ENCODE measurements at places on chromosomes 5 and 9.

- no peak for DNase-seq
These were observed 29.3 kb downstream of the POLR1E start for GRCh38 chr9:37514999-37515398.

DNA sequence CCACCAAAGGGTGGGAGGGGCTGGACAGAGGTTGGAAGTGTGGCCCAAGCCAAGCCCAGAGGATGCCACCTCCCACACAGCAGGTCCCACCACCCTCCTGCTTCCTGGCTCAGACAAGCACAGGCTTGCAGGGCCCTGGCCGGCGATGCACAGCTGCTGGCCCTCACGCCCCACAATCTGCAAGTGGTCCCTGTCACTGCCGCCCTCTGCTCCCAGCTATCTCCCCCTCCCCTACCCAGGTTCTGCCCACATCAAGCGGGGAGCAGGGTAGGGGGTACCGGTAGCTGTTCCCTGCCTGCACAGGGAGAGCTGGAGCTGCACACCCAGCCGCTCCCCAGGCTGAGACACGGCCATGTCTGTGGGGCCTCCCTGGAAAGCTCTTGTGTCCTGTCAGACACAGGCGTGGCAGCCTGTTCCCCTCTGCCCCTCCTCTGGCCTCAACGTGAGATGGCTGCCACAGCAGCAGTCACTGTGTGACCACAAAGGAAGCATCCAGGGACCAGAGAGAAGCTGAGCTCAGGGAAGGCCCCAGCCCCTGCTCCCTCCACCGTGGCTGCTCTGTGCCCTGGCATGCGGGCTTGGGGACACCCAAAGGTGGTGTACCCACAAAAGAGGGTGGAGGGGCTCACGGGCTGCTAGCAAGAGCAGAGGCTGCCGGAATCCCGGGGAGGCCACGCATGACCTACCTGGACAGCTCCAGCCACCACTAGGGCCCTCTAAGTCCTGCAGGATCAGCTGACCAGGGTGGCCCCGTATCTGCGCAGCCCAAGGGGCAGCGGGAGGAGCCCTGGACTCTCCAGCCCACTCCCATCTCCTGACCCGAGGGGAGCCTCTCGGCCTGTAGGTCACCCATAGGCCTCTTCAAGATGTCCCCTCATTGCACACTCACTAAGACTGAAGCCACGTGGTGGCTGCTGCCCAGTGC is 10.9 kb upstream of the ZDHHC11 start:
- no peak for DNase-seq

DNA sequence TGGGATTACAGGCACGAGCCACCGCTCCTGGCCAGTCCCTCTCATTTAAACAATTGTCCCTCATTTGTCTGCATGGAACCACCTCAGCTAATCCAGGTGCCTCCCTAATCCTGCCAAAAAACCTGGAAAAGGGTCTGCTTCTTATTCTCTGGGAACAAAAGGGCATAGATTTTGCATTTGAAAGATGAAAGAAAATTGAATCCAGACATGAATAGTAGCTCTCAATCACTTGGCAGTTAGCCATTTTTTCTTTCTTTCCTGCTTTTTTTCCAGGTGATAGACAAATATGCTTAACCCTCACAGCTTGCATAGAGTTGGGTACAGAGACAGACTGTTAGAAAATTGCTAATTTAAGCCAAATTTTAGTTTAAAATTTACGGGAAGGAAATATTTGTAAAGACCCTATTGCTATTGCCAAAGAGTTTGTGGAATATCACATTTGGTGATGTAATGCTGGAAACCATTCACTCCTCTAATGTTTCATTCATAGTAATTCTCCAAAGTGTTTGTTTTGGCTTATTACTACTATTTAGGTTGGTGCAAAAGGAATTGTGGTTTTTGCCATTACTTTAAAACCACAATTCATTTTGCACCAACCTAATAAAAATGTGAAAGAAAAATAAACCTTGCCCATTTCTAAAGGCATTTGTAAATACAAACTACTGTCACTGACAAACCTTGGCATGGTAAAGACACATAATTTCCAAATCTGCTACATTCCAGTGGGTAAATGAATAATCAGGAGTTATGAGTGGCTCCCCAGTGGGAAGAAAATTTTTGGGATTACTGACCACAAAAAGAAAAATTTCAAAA is 80.5 kb upstream of the JAK2 start:
- no peak for DNase-seq

- no peak for DNase-seq
These were observed 16.4 kb upstream of the ZNF474 start for GRCh38 chr5:122112733-122113558.

GRCh38 chr5:137933491-137933911 is 44.2 kb downstream of the PKD2L2 start:
- no peak for DNase-seq

DNA sequence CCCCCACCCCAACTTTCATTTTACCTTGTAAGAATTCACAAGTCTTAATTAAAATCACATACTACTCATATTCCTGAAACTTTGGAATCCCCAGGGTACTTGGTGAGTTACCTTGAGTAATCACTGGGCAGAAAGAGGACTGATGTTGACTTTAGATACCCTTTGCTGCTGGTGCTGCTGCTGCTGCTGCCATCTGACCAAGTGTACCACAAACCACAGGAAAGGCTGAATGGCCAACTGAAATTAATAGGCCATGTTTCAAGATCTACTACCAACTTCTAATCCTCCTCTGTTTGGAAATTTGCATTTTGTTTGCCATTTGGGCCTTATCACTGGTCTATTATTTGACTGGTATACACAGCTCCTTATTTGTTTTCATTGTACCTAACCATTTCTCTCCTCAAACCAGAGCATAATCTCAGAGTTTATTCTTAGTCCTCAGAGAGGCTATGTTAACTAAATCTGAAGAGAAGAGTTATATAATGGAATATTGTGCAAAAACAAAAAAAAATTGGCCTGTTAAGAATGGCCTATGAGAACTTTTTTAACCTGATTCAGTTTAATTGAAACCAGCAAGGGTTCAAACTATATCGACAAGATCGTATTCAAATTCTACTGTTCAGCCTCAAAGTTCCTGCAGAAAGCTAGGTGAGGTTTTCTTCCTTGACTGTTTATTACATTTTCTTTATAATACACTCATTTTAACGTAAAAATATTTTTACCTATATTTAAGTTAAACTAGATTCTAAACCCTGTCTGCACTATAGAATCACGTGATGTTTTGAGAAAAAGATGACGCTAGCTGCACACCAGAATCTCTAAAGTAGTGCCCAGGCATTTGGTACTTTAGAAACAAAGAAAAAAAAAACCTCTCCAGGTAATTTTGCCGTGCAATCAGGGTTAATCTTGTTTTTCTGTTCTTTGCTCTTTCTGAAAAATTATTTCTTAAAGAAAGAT is 13.1 kb downstream of the SELENOP start:
- no peak for DNase-seq

DNA sequence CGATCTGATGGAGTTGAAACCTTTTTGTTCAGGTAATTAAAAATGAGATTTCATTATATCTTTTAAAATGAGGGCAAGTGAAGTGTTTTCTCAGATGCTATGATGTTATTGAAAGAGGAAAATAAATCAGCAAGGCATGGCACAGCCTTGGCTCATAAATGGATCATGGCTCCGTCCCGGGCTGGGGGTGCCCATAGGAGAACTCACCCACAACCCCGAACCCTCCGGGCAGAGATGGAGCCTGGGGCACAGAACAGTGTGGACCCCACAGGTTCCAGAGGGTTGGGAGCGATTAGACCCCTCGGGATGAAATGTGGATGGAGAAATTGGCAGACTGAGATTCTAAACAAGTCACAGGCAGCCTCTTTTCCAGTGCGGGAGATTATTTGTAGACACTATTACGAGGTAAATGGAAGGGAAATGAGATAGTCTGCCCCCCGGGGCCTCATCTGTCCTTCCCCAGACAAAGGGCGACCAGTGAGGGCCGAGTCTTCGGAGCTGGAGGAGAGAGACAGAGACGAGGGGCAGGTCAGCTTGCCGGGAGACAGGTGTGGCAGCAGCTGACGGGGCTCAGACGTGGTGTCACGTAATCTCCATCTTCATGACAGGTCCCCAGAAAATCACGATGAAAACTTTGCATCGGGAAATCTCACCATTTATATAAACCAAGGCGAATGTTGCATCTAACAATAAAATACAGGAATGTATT is 33.7 kb downstream of the NDUFS6 start:
- no peak for DNase-seq

DNA sequence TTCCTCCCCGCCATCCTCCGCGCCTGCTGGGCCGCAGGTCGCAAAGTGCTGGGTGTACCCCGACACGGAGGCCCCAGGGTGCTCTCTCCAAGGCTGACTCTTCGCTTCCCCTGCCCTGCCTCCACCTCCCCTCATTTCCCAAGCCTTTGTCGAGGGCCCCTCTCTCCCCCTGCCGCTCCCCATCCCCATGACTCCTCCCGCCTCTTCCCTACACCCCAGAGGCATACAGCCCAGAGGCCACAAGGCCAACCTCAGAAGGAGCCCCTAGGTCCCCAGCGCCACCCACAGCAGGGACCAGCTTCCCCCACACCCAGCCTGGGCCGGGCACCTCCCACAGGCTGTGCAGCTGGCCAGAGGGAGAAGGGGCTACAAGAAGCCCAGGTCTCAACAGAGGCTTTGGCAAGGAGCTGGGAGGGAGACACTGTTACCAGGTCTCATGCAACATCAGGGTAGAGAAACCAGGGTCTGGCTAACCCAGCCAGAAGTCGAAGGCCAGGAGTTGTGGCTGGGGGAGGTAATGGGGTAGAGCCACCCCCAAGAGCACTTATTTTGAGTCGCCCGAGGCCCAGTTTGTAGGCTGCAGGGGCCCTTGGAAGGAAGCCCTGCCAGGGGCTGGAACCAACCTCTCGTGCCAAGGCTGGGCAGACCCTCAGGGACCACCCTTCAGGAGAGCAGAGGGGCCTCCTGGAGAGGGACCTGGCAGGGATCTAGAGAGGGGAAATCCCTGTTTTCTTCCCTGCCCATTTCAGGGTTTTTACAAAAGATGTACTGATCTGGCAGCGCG is 24.5 kb upstream of the SARDH start:
- no peak for DNase-seq

- DNase-seq: no peak
These were observed 119.6 kb downstream of the SGCD start for GRCh38 chr5:156446526-156446925.

- no peak for DNase-seq
These were observed 1761.9 kb upstream of the ACO1 start for GRCh38 chr9:30622561-30622960.

DNA sequence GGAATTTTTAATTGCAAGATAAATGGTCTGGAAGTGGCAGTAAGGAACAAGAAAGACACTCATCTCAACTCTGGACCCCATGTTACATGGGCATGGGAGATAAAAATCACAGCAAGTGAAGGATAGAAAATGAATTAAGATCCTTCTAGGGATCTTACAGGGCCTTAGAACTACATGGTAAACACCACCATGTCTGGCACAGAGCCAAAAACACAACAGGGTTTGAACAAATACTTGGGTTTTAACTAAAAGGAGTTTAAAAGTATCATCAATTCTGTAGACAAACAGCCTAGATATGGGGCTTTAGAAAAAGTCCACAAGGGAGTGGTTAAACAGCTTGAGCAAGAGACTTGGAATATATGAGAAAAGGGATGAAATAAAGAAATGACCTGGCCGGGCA is 366.4 kb downstream of the ARL15 start:
- no peak for DNase-seq

- DNase-seq: no peak
These were observed 40.1 kb downstream of the SLC6A3 start for GRCh38 chr5:1405121-1405520.

DNA sequence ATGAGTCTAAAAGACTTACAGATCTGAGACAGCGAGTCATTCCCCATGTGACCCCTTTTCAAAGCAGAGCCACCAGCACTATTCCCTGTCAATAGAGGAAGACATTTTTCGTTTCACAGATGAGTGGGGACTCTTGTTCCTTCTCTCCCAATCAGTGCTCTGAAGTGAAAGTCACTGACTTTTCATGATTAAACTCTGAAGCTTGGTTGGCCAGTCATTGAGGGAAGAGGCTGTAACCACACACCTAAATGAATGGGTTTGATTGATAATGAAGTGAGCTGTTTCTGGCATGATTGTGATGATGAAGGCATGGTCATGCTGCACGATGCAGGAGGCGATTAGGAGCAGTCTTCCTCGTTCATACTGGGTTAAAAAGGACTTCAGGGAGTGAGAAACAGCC is 171.9 kb downstream of the ZNF462 start:
- DNase-seq: no peak

DNA sequence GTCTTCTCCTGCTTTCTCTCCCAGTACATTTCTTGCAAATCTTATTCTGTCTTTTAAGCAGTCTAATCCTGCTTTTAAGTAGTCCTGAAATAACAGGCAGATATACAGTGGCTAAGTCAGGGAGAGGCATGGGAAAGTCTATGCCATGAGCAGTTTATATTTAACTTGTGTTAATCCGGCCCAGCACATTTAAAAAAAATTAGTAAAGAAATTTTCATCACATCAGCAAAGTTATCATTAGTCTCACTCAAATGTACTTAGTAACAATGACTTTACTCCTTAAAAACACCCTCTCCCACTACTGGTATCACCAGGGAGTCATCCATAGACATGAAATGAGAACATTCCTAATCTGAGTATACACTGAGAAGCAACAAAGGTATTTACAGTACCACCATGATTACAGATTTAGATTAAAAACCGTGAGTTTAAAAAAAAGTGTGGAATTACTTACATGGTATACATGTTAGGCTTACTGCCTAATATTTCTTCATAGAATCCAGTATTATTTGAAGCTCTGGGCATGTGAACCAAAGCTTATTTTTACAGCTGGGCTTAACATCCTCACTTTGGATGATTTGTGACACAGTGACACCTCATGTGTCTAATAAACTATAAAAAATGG is 75.9 kb upstream of the DAB2 start:
- no peak for DNase-seq

DNA sequence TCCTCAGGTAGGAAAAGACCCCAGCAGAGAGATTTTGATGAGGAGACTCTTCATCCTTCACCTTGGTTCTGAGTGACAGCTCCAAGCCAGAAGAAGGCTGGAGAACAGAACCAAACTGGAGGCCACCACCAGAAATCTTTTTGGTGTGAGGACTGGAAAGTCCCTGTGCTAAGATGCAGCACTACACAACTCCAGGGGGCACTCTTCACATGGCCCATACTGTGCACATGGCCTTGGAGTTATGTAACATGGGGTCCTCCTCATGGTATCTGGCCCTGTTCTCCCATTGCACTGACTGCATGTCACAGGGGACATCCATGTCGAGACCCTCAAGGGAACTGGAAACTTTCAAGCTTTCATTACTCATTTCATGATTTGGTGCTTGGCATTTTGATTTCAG is 17.3 kb upstream of the STX17 start:
- DNase-seq: no peak

DNA sequence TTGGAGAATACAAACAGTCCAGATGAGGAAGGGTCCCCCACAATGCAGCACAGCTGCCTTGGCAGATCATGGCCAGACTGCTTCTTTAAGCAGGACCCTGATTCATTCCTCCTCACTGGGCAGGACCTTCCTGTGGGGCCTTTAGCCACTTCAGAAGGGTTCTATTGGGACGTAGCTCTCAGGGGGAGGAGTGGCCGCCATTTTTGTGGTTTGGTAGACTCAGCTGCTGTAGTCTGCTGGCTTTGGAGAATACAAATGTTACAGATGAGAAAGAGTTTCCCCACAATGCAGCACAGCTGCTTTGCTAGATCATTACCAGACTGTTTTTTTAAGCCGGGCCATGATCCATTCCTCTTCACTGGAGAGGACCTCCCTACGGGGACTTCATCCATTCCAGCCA is 57.4 kb downstream of the TMEM38B start:
- DNase-seq: no peak

All from activated CD4-positive, alpha-beta T cell treated with anti-CD3 and anti-CD28 coated beads, Interleukin-10, Interleukin-2, amounts not matched to agents 100 ng/mL and 50 ng/mL, durations not matched to agents 16 hours and 8 hours (primary cell).